ENCODE measurements at places on chromosomes 7 and 10.
A peak's percentile ranks its signal among the peaks of the same experiment; 100 is the strongest.

GRCh38 chr7:136441835-136442234 lies 426.6 kb upstream of the CHRM2 start:
- H3K4me3 ChIP-seq = no peak overlapping the region
- no peak overlapping the region for H3K27ac ChIP-seq
- no peaks in the 10 kb centered on the region for H3K36me3 ChIP-seq

DNA sequence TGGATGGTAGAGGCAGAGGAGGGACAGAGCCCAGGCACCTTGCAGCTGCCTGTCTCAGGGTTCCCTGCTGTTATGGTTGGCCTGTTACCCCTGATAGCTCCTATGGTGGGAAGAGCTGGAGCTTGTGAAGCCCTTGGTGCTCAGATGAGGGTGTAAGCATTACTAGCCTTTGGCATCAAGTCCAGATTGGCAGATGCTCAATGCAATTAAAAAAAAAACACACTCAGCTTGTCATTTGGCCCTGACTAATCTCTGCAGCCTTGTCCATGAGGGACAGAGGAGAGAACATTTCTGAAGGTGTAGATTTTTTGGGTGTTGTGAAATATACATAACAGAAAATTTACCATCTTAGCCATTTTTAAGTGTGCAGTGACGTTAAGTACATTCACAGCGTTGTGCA lies 86.3 kb downstream of the PLPP4 start:
- no peak for DNase-seq
- H3K27me3 ChIP-seq = no peaks in the 10 kb centered on the region

GRCh38 chr7:122014697-122015096 lies 129.4 kb downstream of the AASS start:
- H3K27ac ChIP-seq = no peak overlapping the region
- no peaks in the 10 kb centered on the region for H3K36me3 ChIP-seq
- H3K4me1 ChIP-seq = no peaks in the 10 kb centered on the region
- DNase-seq = no peak
- H3K4me3 ChIP-seq = no peak overlapping the region

GRCh38 chr7:40979296-40979695 lies 723.6 kb downstream of the INHBA start:
- H3K4me3 ChIP-seq = no peak overlapping the region
- no peaks in the 10 kb centered on the region for H3K36me3 ChIP-seq
- DNase-seq = no peak

- no peaks in the 10 kb centered on the region for H3K36me3 ChIP-seq
- no peak for DNase-seq
- no peaks in the 10 kb centered on the region for H3K4me1 ChIP-seq
- no peaks in the 10 kb centered on the region for H3K27me3 ChIP-seq
- no peak overlapping the region for H3K27ac ChIP-seq
These were observed 150.8 kb upstream of the NPS start for GRCh38 chr10:127398140-127398970.

GRCh38 chr7:80488851-80489370 lies 23.0 kb downstream of the GNAT3 start:
- DNase-seq = no peak
- no peaks in the 10 kb centered on the region for H3K4me1 ChIP-seq
- H3K27me3 ChIP-seq = peaks cover 1% of the 10 kb centered on the region
- H3K36me3 ChIP-seq = no peaks in the 10 kb centered on the region

DNA sequence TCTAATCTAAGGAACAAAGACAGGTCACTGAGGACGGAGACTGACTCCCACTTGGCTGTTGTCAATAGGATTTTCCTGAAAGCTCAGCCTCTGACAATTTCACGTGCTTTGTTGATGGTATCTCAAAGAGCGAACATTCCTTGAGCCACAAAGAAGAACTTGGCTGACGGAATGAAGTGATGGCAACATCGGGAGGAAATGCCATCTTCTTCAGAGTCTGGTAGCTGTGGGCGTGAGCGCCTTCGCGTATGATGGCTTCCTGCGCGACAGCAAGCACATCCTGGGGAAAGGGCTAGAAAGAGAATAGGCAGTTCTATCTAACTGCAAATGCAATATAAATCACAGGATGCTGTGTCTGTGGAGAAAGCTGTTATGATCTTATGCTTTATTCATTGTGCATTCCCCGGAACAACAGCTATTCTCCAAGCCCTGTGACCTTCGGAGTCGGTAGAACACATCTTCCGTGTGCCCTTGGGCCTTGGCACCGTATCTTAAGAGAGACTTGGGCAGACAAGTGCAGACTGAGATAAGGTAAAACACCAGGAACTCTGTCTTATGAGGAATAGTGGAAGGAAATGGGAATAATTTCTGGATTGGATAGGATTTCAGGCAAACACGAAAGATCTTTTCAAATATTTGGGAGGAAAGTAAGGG lies 19.6 kb upstream of the GTPBP4 start:
- H3K4me3 ChIP-seq = no peak overlapping the region
- H3K27me3 ChIP-seq = peaks cover 22% of the 10 kb centered on the region
- no peak overlapping the region for H3K27ac ChIP-seq
- peaks cover 13% of the 10 kb centered on the region for H3K4me1 ChIP-seq
- no peaks in the 10 kb centered on the region for H3K36me3 ChIP-seq
- no peak for DNase-seq

DNA sequence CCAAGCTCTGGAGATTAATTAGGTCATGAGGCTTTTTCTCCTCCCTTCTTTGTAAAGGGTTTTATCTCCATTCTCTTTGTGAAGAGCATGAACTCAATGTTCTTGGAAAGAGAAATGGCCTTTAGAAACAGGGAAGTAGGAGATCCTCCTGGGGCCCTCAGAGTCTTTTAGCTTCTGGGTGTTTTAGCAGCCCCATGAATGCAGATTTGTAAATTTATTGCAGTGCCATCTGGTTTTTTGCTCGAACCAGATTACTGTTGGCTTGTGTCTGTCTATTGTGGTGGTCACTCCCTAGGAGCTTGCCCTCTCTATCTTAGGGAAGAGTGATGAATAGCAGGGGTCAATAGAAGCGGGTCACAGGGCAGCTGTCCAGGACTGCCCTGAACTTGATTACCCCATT lies 110.6 kb downstream of the BTRC start:
- H3K27me3 ChIP-seq = peaks cover 3% of the 10 kb centered on the region
- no peaks in the 10 kb centered on the region for H3K36me3 ChIP-seq
- H3K27ac ChIP-seq = no peak overlapping the region
- H3K4me3 ChIP-seq = no peak overlapping the region

- H3K27me3 ChIP-seq = no peaks in the 10 kb centered on the region
- H3K36me3 ChIP-seq = peaks cover 29% of the 10 kb centered on the region
- DNase-seq = no peak
- H3K4me1 ChIP-seq = peaks cover 49% of the 10 kb centered on the region
These were observed 53.2 kb downstream of the ABI1 start for GRCh38 chr10:26807532-26807931.

DNA sequence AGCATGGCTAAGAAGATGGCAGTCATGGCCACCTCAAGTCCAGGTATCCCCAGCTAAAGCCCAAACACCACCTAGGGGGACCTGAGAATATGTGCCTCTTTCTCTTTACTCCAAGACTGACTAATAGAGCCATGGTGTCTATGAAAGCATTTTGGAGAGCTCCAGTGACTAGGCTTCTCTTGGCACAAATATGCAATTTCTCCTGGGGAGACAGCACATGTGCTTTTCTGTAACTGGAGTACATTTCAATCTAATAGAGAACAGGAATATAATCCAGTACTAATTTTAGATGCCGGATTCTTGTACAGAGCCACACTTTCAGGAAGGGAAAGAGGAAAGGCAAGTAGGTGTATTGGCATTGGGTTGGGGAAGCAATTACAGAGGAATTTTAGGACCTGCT lies 260.1 kb downstream of the BMPER start:
- DNase-seq = no peak
- no peaks in the 10 kb centered on the region for H3K36me3 ChIP-seq
- no peak overlapping the region for H3K4me3 ChIP-seq
- no peaks in the 10 kb centered on the region for H3K4me1 ChIP-seq

DNA sequence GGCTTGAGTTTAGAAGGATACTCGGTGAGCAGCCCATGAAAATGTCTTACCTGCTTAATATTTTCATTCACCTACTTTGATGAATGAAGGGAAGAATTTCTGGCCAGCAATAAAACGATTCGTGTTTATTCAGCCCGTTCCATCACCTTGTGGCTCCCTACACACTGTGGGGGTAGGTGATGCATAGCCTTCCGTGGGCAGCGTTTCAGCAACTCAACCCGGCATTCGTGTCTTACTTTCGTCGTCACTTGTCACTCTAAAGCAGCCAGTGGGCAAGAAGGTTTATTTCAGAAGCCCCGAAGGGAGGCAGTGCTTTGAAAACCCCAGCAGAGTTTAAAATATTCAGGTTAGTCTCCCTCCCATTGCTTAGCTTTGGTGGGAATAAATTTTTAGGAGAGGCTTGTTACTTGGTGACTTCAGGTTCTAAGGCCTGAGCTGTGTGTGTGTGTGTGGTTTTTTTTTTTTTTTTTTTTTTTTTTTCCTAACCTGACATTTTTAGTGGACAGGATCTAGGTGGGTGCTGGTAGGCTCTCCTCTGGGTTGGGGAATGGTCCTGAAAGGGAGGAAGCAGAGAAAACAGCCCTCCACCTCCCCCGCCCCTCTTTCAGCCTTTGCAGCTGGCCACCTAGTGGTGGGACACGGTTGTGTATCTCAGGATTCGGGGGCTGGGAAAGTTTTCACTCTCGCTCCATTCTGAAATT lies 1.8 kb downstream of the GRK5 start:
- peak; percentile 56 for DNase-seq
- peaks cover 14% of the 10 kb centered on the region for H3K36me3 ChIP-seq
- peak overlapping the region; percentile 87 for H3K27ac ChIP-seq
- H3K4me3 ChIP-seq = peak overlapping the region; percentile 94

DNA sequence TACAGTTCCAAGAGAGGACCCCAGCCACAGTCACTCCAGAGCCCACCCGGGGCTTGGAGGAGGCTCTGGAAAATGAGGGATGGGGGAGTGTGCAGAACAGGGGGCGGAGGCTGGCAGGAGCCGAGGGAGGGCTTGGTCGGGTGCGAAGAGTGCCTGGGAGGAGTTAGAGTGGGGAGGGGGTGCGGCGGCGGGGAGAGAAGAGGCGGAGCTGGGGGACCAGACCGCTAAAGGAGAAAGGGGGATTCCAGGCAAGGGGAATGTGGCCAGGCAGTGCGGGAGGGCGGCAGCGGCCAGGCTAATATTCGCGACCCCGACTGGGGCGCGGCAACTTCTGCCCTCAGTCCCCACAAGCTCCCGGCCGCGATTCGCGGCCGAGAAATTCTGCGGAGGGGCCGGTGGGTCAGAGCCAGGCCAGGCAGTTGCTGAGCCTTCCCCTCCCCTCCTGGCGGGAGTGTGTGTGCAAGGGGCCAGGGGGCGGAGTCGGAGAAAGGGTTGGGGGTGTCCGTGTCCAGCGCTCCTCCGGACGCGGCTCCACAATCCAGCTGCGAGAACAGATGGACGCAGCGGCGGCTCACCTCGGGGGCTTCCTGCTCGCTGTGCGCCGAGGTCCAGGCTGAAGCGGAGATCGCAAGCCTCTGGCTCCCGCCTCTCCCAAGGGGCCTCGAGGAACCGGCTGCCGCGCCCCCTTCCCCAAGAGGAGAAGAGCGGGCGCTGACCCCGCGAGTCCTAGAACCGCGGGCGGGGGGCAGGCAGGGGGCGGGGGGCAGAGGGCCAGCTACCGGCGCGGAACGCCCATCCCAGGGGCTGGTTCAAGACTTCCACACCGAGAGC lies 612 bp upstream of the SLC18A3 start:
- H3K4me1 ChIP-seq = peaks cover 13% of the 10 kb centered on the region
- peaks cover 13% of the 10 kb centered on the region for H3K36me3 ChIP-seq
- H3K27ac ChIP-seq = no peak overlapping the region
- no peak for DNase-seq

DNA sequence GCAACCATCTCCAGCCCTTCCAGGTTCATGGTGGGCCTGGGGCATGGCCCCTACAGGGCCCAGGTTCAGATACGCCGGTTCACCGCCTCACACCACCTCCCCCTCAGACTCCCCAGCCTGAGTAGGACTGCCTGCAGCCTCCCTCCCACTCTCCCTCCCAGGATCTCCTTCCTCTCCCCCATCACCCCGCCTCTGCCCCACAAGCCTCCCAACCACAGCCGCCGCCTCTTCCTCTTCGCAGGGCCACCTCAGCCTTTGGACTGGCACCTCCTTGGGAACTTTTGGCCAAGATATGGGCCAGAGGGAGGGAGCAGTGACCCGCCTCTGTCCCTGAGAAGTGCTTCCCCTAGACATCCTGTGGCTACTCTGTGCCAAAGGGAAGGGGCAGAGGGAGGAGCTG lies 9.3 kb downstream of the KCNIP2 start:
- H3K27me3 ChIP-seq = no peaks in the 10 kb centered on the region
- H3K36me3 ChIP-seq = no peaks in the 10 kb centered on the region
- DNase-seq = peak; percentile 35
- no peak overlapping the region for H3K4me3 ChIP-seq
- H3K27ac ChIP-seq = peak overlapping the region; percentile 2
- peaks cover 61% of the 10 kb centered on the region for H3K4me1 ChIP-seq

DNA sequence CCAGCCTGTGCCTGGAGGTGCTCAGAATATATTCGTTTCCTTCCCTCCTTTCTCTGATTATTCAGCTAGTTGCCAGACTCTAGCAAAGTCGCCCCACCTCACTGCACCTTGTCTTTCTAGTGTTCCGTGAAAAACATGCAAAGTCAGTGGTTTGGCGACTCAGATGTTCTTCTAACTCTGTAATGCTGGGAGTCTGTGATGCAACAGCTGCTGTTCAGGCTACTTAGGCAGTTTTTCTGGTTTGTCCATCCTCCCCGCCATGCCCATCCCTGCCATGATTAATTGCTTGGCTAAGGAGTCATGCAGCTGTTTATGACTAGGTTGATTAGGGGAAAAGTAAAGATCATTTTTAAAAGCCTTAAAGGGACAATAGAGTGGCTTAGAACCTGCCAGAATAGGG lies 99.4 kb downstream of the MTPN start:
- H3K36me3 ChIP-seq = no peaks in the 10 kb centered on the region
- DNase-seq = no peak
- H3K27ac ChIP-seq = no peak overlapping the region

GRCh38 chr7:105926131-105926530 lies 36.9 kb upstream of the CDHR3 start:
- peaks cover 38% of the 10 kb centered on the region for H3K4me1 ChIP-seq
- H3K27me3 ChIP-seq = peaks cover 5% of the 10 kb centered on the region
- DNase-seq = no peak
